ENCODE measurements at places on chromosomes 3 and 15.

DNA sequence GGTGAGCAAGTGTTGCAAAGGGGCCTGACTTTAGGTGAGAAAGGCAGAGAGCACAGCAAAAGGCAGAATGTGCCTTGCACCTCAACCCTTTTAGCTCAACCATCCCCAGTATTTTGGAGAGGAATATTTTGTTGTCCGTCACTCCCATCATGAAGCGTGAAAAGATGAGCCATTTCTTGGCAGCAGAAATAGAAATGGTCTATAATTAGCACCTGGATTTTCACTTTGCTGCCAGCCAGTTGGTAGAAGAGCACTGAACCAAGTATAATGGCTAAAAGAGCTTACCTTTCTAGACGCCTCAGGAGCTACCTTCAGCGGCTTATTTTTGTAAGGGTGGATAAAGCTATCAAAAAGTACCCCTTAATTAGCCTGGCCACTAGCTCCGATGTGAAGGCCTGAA lies 406.7 kb downstream of the OCA2 start:
- DNase-seq: no peak

- DNase-seq: no peak
These were observed 146.6 kb downstream of the DUT start for GRCh38 chr15:48477795-48478360.

DNA sequence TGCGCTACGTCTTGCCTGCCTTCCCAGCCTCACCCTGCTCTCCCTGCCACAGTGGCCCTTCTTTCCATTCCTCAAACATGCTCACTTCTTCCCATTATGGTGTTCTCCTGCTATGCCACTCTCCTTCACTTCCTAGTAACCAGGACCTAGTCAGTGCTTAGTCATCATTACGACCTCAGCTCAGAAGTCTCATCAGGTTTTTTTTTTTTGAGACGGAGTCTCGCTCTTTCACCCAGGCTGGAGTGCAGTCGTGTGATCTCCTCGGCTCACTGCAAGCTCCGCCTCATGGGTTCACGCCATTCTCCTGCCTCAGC lies 149.5 kb downstream of the GREM1 start:
- DNase-seq: no peak

GRCh38 chr3:157110761-157111278 lies 49.1 kb downstream of the CCNL1 start:
- no peak for DNase-seq

GRCh38 chr3:174072675-174073074 lies 675.1 kb downstream of the NLGN1 start:
- no peak for DNase-seq

- DNase-seq: no peak
These were observed 94.8 kb downstream of the TLE3 start for GRCh38 chr15:70002897-70003296.

GRCh38 chr15:90881181-90881977 lies 2.9 kb upstream of the FES start:
- DNase-seq: no peak

GRCh38 chr3:136658946-136659682 lies 93.1 kb downstream of the STAG1 start:
- DNase-seq: no peak

GRCh38 chr3:62918777-62919176 lies 43.6 kb upstream of the CADPS start:
- no peak for DNase-seq

GRCh38 chr3:29898171-29898965 lies 617.5 kb downstream of the RBMS3 start:
- DNase-seq: no peak

- DNase-seq: no peak
These were observed 79.1 kb downstream of the AQR start for GRCh38 chr15:34890424-34890823.
